ENCODE measurements at places on chromosomes 12 and 14. TPM values are rescaled to one million over a fixed set of nuclear protein-coding genes. Genes with fewer than 3 reads are reported as not detected.

MAP1LC3B2 gene
- total RNA-seq: 4.4 TPM

DNA sequence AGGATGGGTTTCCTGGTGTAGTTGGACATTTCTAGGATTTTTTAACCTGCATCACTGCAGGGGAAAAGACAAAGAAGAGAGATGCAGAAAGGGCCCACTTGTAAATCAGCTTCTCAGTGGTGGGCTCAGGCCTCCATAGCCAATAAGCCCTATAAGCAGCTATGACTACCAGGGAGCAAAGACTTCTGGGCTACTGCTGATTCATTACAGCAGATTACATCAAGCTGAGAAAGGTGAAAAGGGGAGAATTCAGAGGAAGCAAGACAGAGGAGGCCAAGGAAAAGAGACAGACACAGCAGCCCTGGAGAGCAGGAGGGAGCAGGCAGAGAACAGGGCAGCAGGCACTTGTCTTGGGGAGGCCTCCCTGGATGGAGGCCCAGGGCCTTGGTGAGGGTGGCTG is 95.2 kb downstream of the KCNA5 start:
- no peak for DNase-seq
- H3K4me1 ChIP-seq: no peaks in the 10 kb centered on the region
- H3K4me3 ChIP-seq: no peak overlapping the region
- H3K27me3 ChIP-seq: no peaks in the 10 kb centered on the region
- peaks cover 5% of the 10 kb centered on the region for H3K36me3 ChIP-seq

GRCh38 chr12:124655698-124656516 is 88.5 kb upstream of the NCOR2 start:
- DNase-seq: peak; percentile 87
- peak overlapping the region; percentile 67 for H3K4me3 ChIP-seq
- no peaks in the 10 kb centered on the region for H3K36me3 ChIP-seq
- H3K4me1 ChIP-seq: peaks cover 37% of the 10 kb centered on the region
- H3K27me3 ChIP-seq: peaks cover 25% of the 10 kb centered on the region

GRCh38 chr14:35973770-35974169 is 147.6 kb downstream of the BRMS1L start:
- H3K4me1 ChIP-seq: no peaks in the 10 kb centered on the region
- H3K4me3 ChIP-seq: no peak overlapping the region
- no peak overlapping the region for H3K27ac ChIP-seq
- no peaks in the 10 kb centered on the region for H3K36me3 ChIP-seq

All from glutamatergic neuron (in vitro differentiated cells).